SJCRH30 (cell line): ENCODE measurements at places on chromosomes 2 and 18. TPM values are rescaled to one million over a fixed set of nuclear protein-coding genes. Genes with fewer than 3 reads are reported as not detected.

- no peak overlapping the region for H3K27ac ChIP-seq
- peaks cover 11% of the 10 kb centered on the region for H3K36me3 ChIP-seq
- no peak for DNase-seq
- peaks cover 4% of the 10 kb centered on the region; the same call in 1 of the 2 replicates for H3K4me1 ChIP-seq
Observed at GRCh38 chr2:106165561-106165960, 28.5 kb downstream of the UXS1 start.

- peak overlapping the region; percentile 93 for H3K4me3 ChIP-seq
- DNase-seq: peak; percentile 50
- H3K4me1 ChIP-seq: no peaks in the 10 kb centered on the region
- 0 out of 2 replicates have a peak, but pooled peaks cover 2% of the 10 kb centered on the region for H3K36me3 ChIP-seq
- H3K27me3 ChIP-seq: no peaks in the 10 kb centered on the region
Observed at GRCh38 chr2:73283545-73284295, 558 bp downstream of the FBXO41 start.

Gene HOXD8
- 8.6 and 9.9 TPM in 2 replicates for total RNA-seq

DNA sequence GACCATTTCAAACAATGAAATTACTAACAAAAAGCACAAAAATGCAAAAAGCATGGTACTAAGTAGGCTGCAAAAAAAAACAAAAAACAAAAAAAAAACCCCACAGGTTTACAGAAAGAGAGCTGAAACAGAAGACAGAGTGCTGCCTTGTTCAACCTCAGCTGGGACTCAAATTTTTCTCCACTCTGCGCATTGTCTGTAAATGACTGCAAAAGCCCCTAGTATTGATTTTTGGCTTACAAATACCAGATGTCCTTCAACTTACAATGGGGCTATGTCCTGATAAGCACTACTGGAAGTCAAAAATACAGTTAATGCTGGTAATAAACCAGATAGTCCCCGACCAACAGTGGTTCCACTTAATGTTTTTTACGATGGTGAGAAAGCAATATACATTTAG, 42.2 kb downstream of the UBE2E3 start:
- H3K27ac ChIP-seq: no peak overlapping the region
- H3K36me3 ChIP-seq: peaks cover 10% of the 10 kb centered on the region
- no peaks in the 10 kb centered on the region for H3K27me3 ChIP-seq
- H3K4me3 ChIP-seq: no peak overlapping the region
- no peak for DNase-seq

DNA sequence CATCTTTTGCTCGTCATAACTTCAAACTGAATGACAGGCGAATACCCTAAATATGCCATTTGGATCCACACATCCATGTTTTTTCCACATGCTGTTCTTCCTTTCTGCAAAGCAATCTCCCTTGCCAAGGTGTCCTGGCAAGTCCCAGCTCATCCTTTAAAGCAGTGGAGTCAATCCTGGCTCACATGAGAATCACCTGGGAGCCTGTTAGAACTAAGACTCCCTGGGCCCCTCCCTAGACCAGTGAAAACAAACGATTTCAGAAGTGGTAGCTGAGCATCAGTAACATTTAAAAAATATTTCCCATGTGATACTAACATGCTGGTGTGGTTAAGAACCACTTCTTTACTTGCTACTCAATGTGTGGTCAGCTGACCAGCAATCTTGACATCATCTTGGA, 50.6 kb upstream of the PARD3B start:
- no peaks in the 10 kb centered on the region for H3K36me3 ChIP-seq
- no peak for DNase-seq

- no peak for DNase-seq
- H3K4me3 ChIP-seq: no peak overlapping the region
- H3K27ac ChIP-seq: no peak overlapping the region
- H3K36me3 ChIP-seq: no peaks in the 10 kb centered on the region
- no peaks in the 10 kb centered on the region for H3K4me1 ChIP-seq
Observed at GRCh38 chr2:152072011-152072410, 26.8 kb downstream of the CACNB4 start.

GRCh38 chr2:117273009-117273671, 541.4 kb upstream of the DDX18 start:
- no peak overlapping the region for H3K4me3 ChIP-seq
- H3K27me3 ChIP-seq: peaks cover 5% of the 10 kb centered on the region
- no peaks in the 10 kb centered on the region for H3K36me3 ChIP-seq
- H3K4me1 ChIP-seq: no peaks in the 10 kb centered on the region
- H3K27ac ChIP-seq: no peak overlapping the region

DNA sequence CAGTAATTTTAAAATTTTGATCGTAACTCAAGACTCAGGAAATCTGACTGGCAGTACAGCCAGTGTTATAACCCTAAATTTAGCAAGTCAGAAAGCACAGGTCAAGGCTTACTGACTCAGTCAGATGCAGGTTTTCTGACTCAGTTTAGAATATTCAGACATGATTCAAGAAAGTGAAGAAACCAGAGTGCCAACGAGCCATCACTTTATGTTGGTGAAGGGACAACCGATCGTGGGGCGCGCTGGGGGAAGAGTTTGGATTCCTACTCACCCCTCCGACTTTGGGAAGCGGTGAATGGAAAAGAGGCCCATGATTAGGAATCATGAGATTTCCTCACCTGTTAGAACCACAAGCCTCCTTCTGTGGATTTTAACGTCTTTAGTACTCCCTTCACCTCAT, 998 bp downstream of the RNF149 start:
- no peak for DNase-seq
- peak overlapping the region; percentile 82 for H3K4me3 ChIP-seq
- no peaks in the 10 kb centered on the region for H3K36me3 ChIP-seq

Gene ANKRD62
- not detected in 2 replicates for total RNA-seq

DNA sequence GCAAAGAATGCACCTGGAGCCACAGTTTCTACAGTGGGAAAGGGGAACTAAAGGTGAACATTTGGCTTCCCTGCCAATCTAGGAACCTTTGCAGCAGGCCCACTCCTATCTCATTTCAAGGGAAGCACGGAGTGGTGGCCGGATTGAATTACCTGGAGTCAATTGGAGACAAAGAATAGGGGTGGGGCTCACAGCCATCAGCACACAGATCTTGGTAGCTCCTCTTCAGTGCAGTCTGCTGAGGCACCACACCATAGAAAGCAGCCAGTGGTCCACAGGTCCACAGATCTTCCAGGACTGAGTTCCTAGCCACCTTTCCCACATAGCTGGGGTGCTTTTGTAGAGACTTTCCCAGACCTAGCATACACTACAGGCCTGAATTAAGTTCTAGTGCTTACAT, 43.5 kb upstream of the NXPH2 start:
- H3K36me3 ChIP-seq: no peaks in the 10 kb centered on the region
- DNase-seq: peak; percentile 5
- H3K27me3 ChIP-seq: no peaks in the 10 kb centered on the region; the same call in 1 of the 2 replicates
- H3K4me1 ChIP-seq: no peaks in the 10 kb centered on the region
- H3K27ac ChIP-seq: no peak overlapping the region

GRCh38 chr2:124563426-124563825, 538.3 kb downstream of the CNTNAP5 start:
- no peak overlapping the region for H3K27ac ChIP-seq
- no peaks in the 10 kb centered on the region for H3K36me3 ChIP-seq
- no peak overlapping the region for H3K4me3 ChIP-seq

DNA sequence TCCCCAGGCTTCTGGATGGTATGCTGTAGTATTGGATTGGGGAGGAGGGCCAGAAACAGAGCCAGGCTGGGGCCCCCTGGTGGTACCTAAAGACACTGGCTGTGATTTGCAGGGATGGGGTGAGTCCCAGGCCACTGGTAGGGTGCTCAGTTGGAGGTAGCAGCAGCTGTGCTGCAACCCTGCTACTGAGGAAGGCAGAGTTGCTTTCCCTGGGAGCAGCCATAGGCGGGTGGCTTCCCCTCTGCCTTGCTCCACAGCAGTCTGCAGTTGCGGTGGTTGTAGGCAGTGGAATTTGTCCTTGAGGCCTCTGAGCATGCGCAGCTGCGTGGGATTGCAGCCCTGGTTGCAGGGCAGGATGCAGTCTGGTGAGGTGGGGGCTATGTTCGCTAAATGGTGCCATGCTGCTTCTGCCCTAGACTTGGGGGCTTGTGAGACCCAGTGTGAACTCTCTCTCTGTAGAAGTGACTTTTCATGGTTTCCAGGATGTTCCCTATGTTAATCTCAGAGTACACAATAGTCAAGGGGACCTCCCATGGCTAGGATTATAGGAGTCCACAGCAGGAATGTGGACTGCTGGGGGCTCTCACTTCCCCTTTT, 443.5 kb downstream of the XIRP2 start:
- H3K4me1 ChIP-seq: peaks cover 4% of the 10 kb centered on the region; the same call in 1 of the 2 replicates
- no peaks in the 10 kb centered on the region for H3K27me3 ChIP-seq
- no peak overlapping the region; the same call in 1 of the 2 replicates for H3K27ac ChIP-seq
- no peaks in the 10 kb centered on the region for H3K36me3 ChIP-seq
- DNase-seq: peak; percentile 48
- no peak overlapping the region for H3K4me3 ChIP-seq

- DNase-seq: peak; percentile 22
- no peak overlapping the region for H3K27ac ChIP-seq
- H3K36me3 ChIP-seq: no peaks in the 10 kb centered on the region
- no peaks in the 10 kb centered on the region for H3K27me3 ChIP-seq
- H3K4me1 ChIP-seq: no peaks in the 10 kb centered on the region
- H3K4me3 ChIP-seq: no peak overlapping the region
Observed at GRCh38 chr18:8982416-8983183, 119.9 kb upstream of the NDUFV2 start.
